Right cardiac atrium (tissue), 5 donors: ENCODE measurements at places on chromosomes 6 and 20. TPM values are rescaled to one million over a fixed set of nuclear protein-coding genes. Genes with fewer than 3 reads are reported as not detected.
A peak's percentile ranks its signal among the peaks of the same experiment; 100 is the strongest.

The GJE1 gene
- polyA plus RNA-seq, result not detected

- no peak for DNase-seq
These were observed 632 bp downstream of the LIN28B start for GRCh38 chr6:104957301-104958177.

DNA sequence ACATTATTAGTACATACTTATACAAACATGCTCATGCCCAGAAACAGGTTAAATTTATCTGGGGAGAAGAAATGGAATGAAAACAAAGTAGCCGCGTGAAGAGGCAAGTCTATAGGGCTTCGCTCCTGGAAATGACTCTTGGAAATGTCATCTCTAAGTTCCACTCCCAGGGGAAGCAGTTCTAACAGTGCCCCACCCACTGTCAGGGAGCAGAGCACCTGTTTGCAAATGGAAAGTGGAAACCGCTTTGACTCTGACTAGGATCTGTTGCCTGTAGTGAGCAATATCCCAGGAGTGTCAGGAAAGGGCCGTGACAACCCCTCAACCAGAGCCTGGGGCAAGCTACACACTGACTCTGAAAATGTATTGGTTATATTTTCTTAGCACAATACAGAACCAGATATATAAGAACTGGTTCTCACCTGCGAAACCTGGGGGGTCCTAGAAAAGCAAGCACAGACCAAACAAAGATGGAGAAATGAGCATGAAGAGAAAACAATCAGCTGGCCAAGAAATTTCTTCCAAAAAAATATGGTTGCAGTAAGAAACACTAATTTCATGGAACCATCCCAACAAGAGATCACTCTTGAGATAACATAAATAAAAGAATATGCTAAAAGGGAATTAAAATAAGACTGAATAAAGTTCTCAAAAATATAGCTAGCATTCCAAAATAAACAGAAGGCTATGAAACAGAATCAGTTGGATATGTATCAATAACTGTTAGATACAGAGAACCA is 47.5 kb upstream of the CRISP1 start:
- DNase-seq, result no peak

GRCh38 chr6:108841377-108841855 is 6.8 kb upstream of the ARMC2 start:
- no peak for DNase-seq

DNA sequence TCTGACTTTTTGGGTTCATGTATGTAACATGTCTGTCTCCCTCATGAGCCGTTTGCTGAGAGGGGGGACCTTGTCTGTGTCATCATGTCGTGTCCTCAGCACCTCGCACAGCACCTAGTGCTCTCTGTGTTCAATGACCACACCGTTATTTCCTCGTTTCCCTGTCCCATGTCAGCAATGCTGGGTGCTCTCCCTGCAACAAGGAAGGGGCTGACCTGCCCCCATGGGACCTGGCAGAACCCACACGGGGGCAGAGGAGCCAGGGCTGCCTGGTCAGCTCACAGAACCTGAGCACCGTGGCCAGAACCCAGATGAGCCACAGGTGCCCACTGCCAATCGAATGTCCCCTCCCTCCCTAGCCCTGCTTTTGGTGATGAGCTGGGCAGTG is 7.3 kb downstream of the ADA start:
- DNase-seq, result no peak

- no peak for DNase-seq
These were observed 121.5 kb downstream of the PAX1 start for GRCh38 chr20:21826976-21827375.

The TSBP1 gene
- polyA plus RNA-seq, result not detected

DNA sequence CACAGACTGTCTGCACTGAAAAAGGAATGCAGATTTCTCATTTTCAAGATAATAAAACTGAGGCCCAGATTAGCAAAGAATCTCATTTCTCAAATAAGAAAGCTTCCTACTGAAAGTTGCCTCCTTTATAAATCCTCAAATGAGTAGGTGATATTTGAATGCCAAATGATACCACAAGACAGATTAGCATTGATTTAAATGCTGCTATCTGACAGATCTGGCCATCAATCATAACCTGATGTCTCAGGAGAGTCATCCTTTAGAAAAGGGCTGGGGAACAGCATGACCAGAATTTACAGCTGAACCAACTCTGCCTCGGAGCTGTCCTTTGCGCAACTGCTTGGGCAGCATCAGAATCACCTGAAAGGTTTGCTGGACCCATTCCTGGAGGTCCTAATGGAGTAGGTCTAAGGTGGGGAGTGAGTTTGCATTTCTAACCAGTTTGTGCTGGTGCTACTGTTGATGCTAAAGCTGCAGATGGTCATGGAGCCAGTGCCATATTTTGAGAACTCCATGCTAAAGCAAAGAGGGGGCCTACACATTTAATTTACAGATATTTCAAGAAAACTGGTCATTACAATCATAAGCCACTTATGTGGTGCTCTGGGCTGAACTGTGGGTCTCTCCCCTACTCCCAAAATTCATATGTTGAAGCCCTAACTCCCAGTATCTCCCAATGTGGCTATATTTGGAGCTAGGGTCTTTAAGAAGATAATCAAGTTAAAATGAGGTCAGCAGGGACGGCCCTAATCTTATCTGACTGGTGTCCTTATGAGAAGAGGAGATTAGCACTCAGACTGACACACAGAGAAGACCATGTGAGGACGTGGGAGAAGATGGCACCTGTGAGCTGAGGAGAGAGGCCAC is 295.5 kb upstream of the JARID2 start:
- no peak for DNase-seq

- DNase-seq, result no peak
These were observed 16.8 kb downstream of the SOX4 start for GRCh38 chr6:21610341-21610740.

The KAT14 gene
- polyA plus RNA-seq, result 7.3 TPM

The OPRL1 gene
- polyA plus RNA-seq, result 0.81 TPM

The SIM1 gene
- not detected for polyA plus RNA-seq

DNA sequence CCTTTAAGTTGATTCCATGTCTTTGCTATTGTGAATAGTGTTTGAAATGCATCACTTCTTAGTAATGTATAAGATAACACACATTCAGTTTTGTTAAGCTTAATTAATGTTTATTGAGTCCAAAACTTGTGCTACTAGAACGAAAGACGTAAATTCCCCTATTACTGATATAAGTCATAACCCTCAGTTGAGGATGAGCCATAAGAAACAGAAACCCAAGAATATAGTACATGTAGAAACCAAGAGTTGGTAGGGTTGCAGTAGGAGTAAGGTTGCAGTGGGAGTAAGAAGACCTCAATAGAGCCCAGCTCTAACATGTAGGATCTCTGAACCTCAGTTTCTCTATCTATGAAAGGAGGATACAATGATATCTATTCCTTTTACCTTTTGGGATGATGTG is 19.3 kb downstream of the CITED2 start:
- no peak for DNase-seq

The C20orf202 gene
- polyA plus RNA-seq, result 0.27 TPM

DNA sequence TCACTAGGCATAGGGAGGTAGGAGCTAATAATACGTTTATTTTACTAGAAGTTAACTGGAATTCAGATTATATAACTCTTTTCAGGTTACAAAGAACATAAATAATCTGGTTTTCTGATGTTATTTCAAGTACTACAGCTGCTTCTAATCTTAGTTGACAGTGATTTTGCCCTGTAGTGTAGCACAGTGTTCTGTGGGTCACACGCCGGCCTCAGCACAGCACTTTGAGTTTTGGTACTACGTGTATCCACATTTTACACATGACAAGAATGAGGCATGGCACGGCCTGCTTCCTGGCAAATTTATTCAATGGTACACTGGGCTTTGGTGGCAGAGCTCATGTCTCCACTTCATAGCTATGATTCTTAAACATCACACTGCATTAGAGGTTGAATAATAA is 1.1 kb downstream of the HFE start:
- DNase-seq, result peak; percentile 75

GRCh38 chr20:55472704-55473103 is 532.6 kb downstream of the CBLN4 start:
- no peak for DNase-seq

- DNase-seq, result no peak
These were observed 7.0 kb downstream of the TAGAP start for GRCh38 chr6:159037756-159038290.

- DNase-seq, result no peak
These were observed 53.4 kb downstream of the OPRM1 start for GRCh38 chr6:154092326-154092962.

GRCh38 chr20:50092436-50092835 is 20.5 kb downstream of the UBE2V1 start:
- no peak for DNase-seq

The LY86 gene
- 1.7 TPM for polyA plus RNA-seq

DNA sequence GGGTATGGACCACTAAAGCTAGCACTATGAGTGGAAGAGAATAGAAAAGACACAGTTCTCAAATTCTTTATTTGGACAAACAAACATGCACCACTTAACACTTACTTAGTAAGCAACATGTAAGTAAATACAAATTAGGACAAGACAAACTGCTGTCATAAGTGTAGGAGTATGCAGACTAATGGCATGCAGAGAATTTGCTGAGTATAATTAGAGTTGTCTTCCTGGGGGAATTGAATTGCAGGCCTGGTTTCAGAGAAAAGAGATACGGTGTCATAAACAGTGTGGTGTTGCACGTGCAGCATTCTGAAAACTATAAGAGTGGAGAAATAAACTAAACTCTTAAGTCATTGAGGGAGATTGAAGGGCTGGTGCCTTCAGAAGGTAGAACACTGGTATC is 125.2 kb upstream of the EYA4 start:
- no peak for DNase-seq

DNA sequence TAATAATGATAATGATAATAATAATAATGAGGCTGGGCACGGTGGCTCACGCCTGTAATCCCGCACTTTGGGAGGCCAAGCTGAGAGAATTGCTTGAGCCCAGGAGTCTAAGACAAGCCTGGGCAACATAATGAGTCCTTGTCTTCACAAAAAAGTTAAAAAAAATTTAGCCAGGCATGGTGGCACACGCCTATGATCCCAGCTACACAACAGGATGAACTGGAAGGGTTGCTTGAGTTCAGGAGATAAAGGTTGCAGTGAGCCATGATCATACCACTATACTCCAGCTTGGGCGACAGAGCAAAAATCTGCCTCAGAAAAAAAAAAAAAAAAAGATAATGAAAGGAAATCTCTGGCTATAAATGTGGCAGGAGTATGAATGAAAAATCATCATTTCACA is 213.4 kb downstream of the HIVEP2 start:
- DNase-seq, result no peak

GRCh38 chr6:77425671-77426070 is 37.6 kb downstream of the HTR1B start:
- no peak for DNase-seq

- no peak for DNase-seq
These were observed 202.8 kb upstream of the CITED2 start for GRCh38 chr6:139577124-139577762.

DNA sequence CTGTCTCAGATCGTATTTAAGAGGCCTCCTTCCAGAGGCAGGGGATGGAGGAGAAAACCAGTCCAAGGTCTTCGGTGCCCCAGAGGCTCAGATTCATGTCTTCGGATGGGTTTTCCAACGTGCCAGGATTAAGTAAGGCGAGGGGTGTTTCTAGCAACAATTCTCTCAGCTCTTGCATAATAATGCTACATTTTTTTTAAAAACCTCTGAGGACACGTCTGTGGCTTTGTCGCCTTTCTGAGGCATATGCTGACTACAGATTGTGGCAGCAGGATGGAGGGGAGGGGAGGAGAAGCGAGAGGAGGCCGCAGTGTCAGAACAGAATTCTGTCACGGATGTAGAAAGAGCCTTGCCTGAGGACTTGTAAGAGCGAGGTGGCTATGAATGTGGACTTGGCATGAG is 17.7 kb upstream of the CCDC167 start:
- no peak for DNase-seq

GRCh38 chr20:49480236-49480635 is 2.2 kb downstream of the KCNB1 start:
- no peak for DNase-seq

DNA sequence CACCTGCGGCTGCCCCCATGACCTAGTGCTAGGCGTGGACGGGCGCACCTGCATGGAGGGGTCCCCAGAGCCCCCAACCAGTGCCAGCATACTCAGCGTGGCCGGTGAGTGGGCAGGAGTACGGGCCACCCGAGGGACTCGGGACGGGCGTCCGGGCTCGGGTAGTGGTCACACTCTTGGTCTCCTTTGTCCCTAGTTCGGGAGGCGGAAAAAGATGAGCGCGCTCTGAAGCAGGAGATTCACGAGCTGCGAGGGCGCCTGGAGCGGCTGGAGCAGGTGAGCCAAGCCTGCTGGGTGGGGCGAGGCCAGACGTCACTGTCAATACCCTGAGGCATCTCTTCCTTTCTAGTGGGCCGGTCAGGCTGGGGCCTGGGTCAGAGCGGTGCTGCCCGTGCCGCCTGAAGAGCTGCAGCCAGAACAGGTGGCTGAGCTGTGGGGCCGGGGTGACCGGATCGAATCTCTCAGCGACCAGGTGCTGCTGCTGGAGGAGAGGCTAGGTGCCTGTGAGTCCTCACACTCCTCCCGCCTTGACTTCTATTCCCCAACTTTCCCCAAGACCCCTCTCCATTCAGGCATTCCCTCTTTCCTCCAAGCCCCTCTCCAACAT is 2.9 kb downstream of the EGFL8 start:
- peak; percentile 58 for DNase-seq

The HTR1E gene
- not detected for polyA plus RNA-seq

The TUBB2B gene
- polyA plus RNA-seq, result 4.7 TPM

DNA sequence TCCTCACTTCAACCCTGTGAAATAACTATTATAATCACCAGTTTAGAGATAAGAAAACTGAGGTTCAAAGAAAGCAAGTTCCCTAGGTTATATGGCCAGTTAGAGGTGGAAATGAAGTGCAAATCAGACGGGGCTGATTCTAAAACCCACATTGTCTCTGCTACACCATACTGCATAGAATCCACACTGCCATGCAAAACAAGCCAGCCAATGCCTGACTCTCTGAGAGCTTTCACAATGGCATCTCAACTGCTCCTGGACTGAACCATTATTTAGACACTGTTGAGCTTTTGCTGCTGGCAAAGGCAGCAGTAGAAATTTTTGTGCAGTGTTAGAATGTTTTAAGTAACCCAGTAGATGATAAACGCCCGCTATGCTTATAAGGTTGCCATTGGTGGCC is 195.2 kb upstream of the CNR1 start:
- DNase-seq, result no peak

The MUC22 gene
- 0.14 TPM for polyA plus RNA-seq

The KIAA0408 gene
- 2.3 TPM for polyA plus RNA-seq

GRCh38 chr20:40691566-40692239 is 2.7 kb upstream of the MAFB start:
- no peak for DNase-seq

GRCh38 chr6:151431337-151431736 is 20.6 kb downstream of the RMND1 start:
- DNase-seq, result no peak

GRCh38 chr20:52444455-52444854 is 252.9 kb upstream of the ZFP64 start:
- DNase-seq, result no peak

GRCh38 chr20:13262302-13262650 is 41.2 kb downstream of the ISM1 start:
- DNase-seq, result no peak

- no peak for DNase-seq
These were observed 35.4 kb downstream of the MAN1A1 start for GRCh38 chr6:119313937-119314884.
